ENCODE measurements at places on chromosomes 16 and 17. TPM values are rescaled to one million over a fixed set of nuclear protein-coding genes. Genes with fewer than 3 reads are reported as not detected.

The TMEM204 gene
- 2.9 TPM for polyA plus RNA-seq

The GNAO1 gene
- 0.58 TPM for polyA plus RNA-seq

The ALDH3A1 gene
- polyA plus RNA-seq: not detected

The ASGR1 gene
- polyA plus RNA-seq: 0.50 TPM

The GAST gene
- polyA plus RNA-seq: not detected

The SOX8 gene
- polyA plus RNA-seq: 0.48 TPM

The TP53TG3F gene
- polyA plus RNA-seq: not detected

The KIAA0513 gene
- polyA plus RNA-seq: 1.1 TPM

The KRT24 gene
- polyA plus RNA-seq: not detected

The TP53TG3C gene
- polyA plus RNA-seq: not detected

The RAB11FIP4 gene
- 21.0 TPM for polyA plus RNA-seq

The CLDN6 gene
- polyA plus RNA-seq: not detected

The SLC9A5 gene
- 0.75 TPM for polyA plus RNA-seq

The RDM1 gene
- not detected for polyA plus RNA-seq

The ASGR2 gene
- polyA plus RNA-seq: 0.60 TPM

The PLLP gene
- 1.1 TPM for polyA plus RNA-seq

The CTRL gene
- 2.1 TPM for polyA plus RNA-seq

The CCL17 gene
- polyA plus RNA-seq: not detected

The KRT9 gene
- not detected for polyA plus RNA-seq

The SLC43A2 gene
- 27.3 TPM for polyA plus RNA-seq

The TPSB2 gene
- not detected for polyA plus RNA-seq

The CDH5 gene
- not detected for polyA plus RNA-seq

The P2RX1 gene
- polyA plus RNA-seq: 2.4 TPM

The C16orf92 gene
- not detected for polyA plus RNA-seq

The ENPP7 gene
- 0.89 TPM for polyA plus RNA-seq

The CDT1 gene
- polyA plus RNA-seq: 0.20 TPM

The MPP3 gene
- polyA plus RNA-seq: not detected

The KRTAP4-9 gene
- not detected for polyA plus RNA-seq

The CCL8 gene
- not detected for polyA plus RNA-seq

The GLG1 gene
- polyA plus RNA-seq: 91.8 TPM

The PIK3R6 gene
- polyA plus RNA-seq: 7.7 TPM

The G6PC1 gene
- not detected for polyA plus RNA-seq

The SLC46A1 gene
- polyA plus RNA-seq: 2.4 TPM

The TMC6 gene
- polyA plus RNA-seq: 212 TPM

The CD300LB gene
- not detected for polyA plus RNA-seq

The SLC12A3 gene
- 1.6 TPM for polyA plus RNA-seq

The SCGB1C2 gene
- polyA plus RNA-seq: not detected

The KRTAP3-1 gene
- not detected for polyA plus RNA-seq

The STH gene
- polyA plus RNA-seq: not detected

The CDK10 gene
- polyA plus RNA-seq: 24.0 TPM

The PPL gene
- 0.55 TPM for polyA plus RNA-seq

The RSKR gene
- polyA plus RNA-seq: 0.11 TPM

The IRX5 gene
- not detected for polyA plus RNA-seq

The NOMO2 gene
- polyA plus RNA-seq: 62.8 TPM

The RGS11 gene
- not detected for polyA plus RNA-seq

The VAT1L gene
- not detected for polyA plus RNA-seq

The GPRC5B gene
- polyA plus RNA-seq: not detected

The CCL14 gene
- polyA plus RNA-seq: not detected

The CCDC144A gene
- not detected for polyA plus RNA-seq

The ITGAX gene
- 6.2 TPM for polyA plus RNA-seq
